ENCODE measurements at places on chromosomes 7 and 10.

GRCh38 chr10:3748484-3748883 is 36.5 kb downstream of the KLF6 start:
- DNase-seq = no peak

DNA sequence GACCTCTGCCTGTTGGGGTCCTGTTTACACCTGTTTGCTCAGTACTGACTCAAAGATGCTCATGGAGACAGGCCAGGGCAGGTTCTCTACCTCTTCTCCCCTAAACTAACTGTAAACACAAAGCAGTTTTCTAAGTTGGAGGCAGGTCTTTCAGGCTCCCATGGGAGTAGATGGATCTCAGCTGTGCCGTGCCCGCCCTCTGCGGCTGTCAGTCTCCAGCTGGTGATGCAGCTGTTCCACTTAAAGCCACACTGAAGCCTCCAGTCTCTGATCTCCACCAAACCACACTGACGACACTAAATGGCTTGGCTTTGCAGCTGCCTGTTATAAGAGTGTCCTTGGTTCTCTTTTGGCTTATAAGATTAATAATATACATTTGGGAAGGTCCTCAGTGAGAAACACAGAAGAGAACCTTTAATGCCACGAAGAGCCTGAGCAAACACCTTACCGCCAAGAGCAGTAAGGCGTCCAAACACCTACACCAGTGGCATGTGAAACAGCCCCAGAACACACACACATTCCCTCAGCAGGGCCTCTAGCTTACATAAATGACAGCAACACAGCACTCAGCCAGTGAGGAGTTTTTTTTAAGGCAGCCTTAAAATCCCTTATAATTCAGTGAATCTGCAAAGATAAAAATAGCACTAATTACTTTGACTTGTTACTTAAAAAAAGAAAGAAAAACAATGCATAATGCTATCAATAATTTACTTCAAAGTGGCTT is 60.4 kb upstream of the KCNIP2 start:
- DNase-seq = no peak

- no peak for DNase-seq
Observed at GRCh38 chr7:72493850-72494661, 81.9 kb upstream of the CALN1 start.

DNA sequence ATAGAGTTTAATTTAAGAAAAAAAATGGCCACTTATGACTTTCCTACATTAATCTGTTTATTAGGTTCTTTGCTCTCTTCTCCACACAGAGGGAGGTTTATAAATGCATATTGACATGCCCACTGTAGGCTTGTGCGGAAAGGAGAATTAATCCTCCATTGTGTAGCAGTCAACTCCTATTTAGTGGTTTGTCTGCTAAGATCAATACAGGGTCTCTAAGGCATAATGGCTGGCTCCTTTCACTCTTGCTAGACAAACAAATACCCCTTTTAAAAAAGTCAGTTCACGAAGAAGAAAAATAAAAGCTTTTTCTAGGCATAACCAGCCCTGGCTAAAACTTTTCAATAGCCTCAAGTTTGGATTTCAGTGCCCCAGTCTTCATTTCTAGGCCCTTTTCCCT is 141.6 kb downstream of the TSPAN12 start:
- no peak for DNase-seq

- no peak for DNase-seq
Observed at GRCh38 chr7:99449326-99449725, 10.6 kb downstream of the CPSF4 start.

DNA sequence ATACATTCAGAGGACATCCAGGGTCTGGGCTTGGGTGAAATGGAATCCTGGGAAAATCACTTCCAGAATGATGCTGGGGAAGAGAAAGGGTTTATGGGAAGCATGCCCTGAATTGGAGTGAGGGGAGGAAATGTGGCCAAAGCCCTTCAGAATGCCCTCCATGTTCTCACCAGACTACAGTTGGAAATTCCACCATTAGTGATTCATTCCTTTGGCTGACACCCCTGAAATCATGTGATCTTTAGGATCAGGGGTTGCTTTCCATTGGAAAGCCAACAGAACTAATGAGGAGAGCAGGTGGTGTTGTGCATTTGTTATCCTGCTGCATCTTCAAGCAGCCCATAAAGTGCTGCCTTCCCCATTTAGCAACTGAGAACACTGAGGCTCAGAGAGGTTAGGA is 20.8 kb upstream of the RADIL start:
- no peak for DNase-seq

- DNase-seq = no peak
Observed at GRCh38 chr7:31419505-31420055, 79.1 kb upstream of the NEUROD6 start.

- no peak for DNase-seq
Observed at GRCh38 chr10:61397175-61397986, 55.8 kb downstream of the TMEM26 start.

GRCh38 chr7:117565226-117565625 is 85.4 kb downstream of the CFTR start:
- DNase-seq = no peak

DNA sequence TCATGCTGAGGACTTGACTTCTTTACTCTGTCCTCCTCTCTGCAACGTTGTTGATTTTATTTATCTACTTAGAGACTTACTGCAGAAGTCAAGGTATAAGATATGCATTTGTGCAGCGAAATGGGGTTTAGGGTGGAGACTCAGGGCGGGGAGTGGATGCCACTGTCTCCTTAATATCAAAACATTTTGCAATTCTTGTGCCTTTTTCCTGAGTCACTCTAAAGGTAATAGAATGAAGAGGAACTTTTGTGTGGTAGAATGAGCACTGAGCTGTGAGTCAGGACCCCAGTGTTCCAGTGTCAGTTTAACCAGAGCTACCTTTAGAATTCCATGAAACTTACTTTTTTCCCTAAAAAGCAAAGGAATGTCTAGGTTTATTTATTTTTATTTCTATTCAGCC is 78.2 kb downstream of the VTI1A start:
- DNase-seq = no peak

GRCh38 chr7:37446371-37446770 is 2.3 kb downstream of the ELMO1 start:
- DNase-seq = no peak

- no peak for DNase-seq
Observed at GRCh38 chr7:46015107-46015868, 94.2 kb upstream of the IGFBP3 start.

DNA sequence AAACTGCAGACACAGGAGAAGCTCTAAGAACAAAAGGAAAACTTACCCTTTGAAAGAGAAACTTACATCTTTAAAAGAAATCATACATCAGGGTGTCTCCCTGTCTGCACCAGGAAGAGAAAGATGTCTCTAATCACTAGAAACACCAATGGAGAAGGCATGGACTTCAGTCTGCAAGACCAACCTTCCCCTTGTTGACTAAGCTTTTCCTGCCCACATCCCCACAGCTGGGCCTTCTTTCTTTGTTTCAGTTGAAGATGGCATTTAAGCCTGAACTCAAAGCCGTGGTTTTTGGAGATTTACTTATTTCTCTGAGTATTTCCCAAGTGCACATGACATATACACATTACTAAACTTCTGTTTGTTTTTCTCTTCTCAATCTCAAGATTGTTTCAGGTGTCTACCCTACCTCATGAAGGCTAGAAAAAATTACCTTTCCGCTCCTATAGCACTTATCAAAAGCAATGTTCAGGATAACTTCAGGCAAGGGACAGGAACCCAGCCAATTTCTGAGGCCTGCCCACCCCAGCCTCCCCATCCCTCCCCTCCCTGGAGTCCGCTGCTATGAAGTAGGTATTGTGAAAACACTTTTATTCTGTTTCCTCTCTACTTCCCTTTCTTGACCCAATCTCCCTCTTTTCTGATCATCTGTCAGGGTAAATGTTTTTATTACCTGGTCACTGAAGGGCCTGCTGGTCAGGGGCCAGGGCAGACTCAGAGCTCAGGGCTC is 2.8 kb upstream of the SLC29A3 start:
- no peak for DNase-seq

- DNase-seq = no peak
Observed at GRCh38 chr7:14717816-14718215, 184.7 kb downstream of the DGKB start.

DNA sequence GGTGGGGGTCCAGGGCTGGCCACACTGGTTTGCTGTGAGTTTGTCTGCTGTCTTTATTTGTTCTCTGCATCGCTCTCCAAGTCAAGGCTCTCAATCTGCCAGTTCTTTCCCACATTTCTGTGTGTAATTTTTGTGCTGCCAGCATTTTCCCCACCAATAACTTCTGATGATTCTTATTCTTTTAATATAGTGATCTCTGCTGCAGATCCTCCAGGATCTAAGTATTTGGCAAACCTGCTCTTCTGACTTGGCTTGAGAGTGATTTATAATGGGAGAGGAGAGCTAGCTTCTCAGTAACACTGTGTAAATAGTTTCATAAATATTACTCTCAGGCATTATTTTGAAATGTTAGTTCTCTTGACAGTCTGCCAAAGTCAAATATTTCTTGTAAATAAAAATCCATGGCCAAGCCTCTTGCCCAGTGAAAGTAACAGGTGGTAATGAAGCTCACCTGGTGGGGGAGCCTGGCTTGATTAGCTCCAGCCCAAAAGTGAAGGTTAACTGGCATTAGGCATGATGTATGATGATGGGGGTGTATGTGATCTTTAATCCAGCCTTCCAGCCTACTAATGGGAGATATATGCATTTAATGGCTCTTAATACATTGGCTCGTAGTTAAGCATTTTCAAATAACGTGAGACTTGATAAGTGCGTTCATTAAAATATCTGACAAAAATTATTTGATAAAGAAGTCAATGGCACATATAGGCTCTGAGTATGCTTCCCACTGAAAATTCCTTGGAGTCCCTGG is 1055.9 kb downstream of the KCNMA1 start:
- no peak for DNase-seq

DNA sequence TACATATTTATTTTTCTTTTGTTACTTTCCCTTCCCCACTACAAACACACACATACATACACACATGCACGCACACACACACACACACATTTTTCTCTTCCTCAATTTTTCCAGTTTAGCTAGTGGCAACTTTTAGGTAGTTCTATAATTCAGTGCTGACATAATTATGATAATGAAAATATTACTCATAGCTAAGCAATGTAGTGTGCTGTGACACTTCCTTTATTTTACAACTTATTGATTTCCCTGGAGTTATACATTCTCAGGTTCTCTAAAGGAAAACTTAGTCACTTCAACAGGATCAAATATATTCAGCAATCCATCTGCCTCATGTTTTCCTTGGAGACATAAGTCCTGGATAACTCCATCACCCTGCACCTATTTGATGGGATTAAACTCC is 151.6 kb downstream of the CACNA2D1 start:
- DNase-seq = no peak

DNA sequence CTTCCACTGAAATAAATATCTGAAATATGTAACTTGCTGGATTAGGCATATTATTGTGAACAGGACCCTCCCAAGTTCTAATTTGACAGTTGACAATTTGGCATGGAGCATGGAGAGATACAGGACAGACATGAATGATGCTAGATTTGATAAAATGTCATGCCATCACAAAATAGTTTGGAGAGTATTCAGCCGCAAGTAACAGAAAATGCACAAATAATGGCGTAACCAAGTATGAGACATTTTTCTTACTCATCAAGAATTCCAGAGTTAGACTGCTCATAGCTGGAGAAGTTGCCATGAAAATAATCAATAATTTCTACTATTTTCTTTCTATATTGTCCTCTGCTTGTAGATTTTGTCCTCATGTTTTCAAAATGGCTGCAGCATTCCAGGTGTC is 45.5 kb upstream of the GPAM start:
- no peak for DNase-seq

DNA sequence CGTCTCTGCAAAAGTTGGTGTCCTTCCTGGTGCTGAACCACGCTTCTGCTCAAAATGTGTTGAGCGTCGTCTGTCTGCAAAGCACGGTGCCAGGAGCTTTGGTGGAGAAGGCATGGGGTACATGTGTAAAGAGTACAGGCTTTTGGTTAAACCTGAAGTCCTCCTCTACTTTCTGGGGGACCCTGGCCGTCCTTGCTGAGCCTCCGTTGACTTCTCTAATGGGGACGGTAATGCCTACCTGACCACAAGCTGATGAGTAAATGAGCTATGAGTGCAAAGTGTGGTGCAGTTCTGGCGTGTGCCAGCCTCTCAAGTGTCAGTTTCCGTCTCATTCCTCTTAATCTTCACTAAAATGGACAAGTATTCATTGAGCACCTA is 527 bp upstream of the HERPUD2 start:
- DNase-seq = no peak

DNA sequence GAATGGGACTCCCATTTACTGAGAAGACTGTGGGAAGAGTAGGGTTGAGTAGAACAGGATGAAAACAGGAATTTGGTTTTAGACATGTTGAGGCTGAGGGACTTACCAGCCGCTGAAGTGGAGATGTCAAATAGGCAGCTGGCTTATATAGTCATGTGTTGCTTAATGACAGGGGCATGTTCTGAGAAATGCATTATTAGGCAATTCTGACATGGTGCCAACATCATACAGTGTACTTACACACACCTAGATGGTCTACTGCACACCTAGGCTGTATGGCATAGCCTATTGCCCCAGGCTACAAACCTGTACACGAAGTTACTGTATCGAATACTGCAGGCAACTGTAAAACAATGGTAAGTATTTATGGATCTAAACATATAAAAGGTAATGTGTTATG is 17.5 kb downstream of the ARL3 start:
- no peak for DNase-seq

DNA sequence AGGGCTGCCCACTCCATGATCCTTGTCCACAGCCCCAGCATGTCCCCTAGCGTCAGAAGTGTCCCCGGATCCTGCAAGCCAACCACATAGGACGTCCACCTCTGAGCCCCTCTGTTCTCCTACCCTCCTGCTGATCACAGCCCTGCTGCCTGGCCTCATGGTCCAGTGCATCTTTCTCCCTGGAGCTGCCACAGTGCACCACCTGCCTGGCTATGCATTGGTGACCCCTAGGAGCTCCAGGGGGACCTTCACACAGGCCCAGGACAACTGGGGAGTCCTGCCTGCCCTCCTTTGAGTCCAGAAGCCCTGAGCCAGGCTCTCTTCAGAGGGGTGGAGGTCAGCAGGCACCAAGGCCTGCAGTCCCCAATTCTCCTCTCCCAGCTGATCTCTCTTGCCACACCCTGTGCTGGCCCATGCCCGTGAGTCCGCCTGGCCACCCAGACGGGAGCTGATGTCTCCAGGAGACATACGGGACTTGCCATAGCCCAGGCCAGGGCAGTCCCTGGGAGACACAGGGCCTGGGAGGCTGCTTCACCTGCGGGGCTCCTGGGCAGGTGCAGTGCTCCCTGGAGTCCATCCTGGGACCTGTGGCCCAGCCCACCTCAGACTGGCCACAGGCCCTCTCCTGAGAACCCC is 77.4 kb upstream of the RET start:
- DNase-seq = no peak

DNA sequence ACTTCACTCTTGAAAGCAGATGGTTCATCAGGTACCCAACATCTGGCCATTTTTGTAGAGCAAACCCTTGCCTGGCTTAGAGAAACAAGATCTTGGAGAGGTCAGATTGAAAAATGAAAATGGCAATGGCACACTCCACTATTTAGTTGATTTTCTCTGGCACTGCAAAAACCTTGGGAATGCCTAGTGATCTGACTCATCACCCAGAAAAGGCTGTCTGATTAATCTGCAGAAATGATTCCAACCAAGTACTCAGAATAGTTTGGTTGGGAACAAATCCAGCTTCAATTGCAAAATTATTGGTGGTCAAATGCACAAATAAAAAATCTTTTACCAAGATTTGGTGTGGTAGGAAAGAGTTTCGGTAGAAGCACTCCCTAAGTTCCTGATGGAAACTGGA is 351.2 kb downstream of the PHTF2 start:
- DNase-seq = no peak

- DNase-seq = no peak
Observed at GRCh38 chr10:112532189-112532588, 85.2 kb downstream of the VTI1A start.
